ENCODE measurements at places on chromosomes 7 and 10.
A peak's percentile ranks its signal among the peaks of the same experiment; 100 is the strongest.

GRCh38 chr10:79185067-79185774 is 116.5 kb downstream of the ZMIZ1 start:
- DNase-seq, result no peak

DNA sequence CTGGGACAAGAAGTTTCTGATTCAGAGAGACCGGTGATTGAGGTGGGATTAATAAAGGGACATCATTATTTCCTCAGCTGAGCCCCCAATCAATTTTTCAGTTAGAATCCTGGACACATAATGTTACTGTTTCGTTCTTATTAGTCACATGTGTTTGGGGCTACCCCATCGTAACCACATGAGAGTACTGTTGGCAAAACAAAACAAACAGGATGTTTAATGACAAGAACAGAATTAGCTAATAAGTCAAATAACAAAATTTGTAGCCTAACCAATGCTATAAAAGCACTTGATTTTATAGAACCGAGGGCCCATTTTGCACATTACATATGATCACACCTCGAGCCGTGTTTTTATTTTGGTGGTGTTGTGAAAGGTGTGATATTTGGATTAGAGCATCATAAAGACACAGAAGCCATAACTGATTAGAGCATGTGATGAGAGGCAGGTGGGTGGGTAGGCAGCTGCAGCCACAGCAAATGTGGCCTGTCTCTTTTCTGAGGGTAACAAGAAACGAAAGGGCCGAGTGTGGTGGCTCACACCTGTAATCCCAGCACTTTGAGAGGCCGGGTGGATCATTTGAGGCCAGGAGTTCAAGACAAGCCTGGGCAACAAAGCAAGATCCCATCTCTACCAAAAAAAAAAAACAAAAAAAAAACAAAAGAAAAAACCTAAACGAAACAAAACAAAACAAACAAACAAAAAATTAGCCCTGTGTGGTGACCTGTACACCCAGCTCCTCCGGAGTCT is 1.8 kb upstream of the VWC2 start:
- DNase-seq, result no peak

GRCh38 chr10:13851906-13852305 is 265.1 kb downstream of the PRPF18 start:
- DNase-seq, result no peak

GRCh38 chr7:77657427-77658224 is 38.6 kb upstream of the RSBN1L start:
- peak; percentile 56 for DNase-seq

- no peak for DNase-seq
These were observed 176.6 kb upstream of the VIPR2 start for GRCh38 chr7:159321278-159321677.

- DNase-seq, result no peak
These were observed 85.4 kb upstream of the PHYHIPL start for GRCh38 chr10:59090817-59091622.

All from CD4-positive, alpha-beta T cell treated with Interleukin-2 at 100 ng/mL for 4 hours (primary cell).